ENCODE measurements at places on chromosomes 1 and 21.
A peak's percentile ranks its signal among the peaks of the same experiment; 100 is the strongest.

DNA sequence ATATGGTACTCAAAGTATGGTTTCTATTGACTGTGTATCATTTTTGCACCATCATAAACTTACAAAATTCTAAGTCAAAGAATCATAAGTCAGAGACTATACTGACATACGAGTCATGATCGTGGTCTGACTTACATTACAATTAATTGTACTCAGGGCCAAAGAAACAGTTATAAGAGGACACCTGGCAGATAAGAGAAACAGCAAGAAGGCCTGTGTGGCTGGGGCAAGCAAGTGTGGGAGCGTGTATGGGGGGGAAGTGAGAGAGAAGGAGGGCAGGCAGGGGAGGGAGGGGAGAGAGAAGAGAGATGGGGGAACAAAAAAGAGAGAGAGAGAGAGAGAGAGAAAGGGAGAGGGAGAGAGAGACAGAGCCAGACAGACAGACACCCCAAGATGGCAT, 70.9 kb downstream of the RERE start:
- no peak for DNase-seq

GRCh38 chr1:86155051-86155806, 1.3 kb downstream of the COL24A1 start:
- DNase-seq = no peak

DNA sequence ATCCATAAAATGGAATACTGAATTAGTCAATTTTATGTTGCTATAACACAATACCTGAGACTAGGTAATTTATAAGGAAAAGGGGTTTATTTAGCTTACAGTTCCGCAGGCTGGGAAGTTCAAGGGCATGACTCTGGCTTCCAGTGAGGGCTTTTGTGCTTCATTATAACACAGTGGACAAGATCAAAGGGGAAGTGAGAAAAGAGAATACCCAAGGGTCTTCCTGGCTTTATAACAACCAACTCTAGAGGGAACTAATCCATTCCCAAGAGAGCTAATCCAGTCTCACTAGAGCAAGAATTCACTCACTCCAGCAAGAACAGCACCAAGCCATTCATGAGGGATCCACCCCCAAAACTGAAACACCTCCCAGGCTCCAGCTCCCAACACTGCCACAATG, 3.1 kb downstream of the KIFAP3 start:
- no peak for DNase-seq

- DNase-seq = no peak
These were observed 263.8 kb downstream of the PTPRC start for GRCh38 chr1:198902655-198903054.

GRCh38 chr1:226548256-226549093, at the start of gene STUM:
STUM (plus strand) TSS chr1:226548764; CDS start chr1:226548905, 141 bp downstream.
- DNase-seq = peak; percentile 74

- no peak for DNase-seq
These were observed 160.2 kb downstream of the NTMT2 start for GRCh38 chr1:170305777-170306512.

- DNase-seq = no peak
These were observed 3.7 kb downstream of the NES start for GRCh38 chr1:156673387-156674121.

- no peak for DNase-seq
These were observed 192.1 kb upstream of the VAMP3 start for GRCh38 chr1:7579016-7579415.

DNA sequence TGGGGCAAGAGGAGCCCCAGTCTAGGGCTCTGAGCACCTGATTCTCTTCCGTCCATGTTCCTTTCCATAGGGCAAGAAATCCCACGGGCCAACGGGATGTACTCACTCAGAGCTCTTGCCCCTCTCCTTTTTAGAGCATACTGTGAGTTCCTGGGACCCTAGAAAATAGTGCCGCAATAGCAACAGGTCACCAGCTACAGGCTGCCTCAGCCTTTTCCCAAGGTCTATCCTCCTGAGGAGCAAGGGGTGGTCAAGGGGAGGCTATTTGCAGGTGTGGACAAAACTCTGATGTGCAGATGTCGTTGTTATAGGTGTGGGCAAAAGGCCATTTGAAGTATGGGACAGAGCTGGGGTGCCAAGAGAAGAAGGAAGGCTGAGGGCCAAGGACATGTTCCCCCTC, 1.6 kb upstream of the QSOX1 start:
- DNase-seq = no peak

- peak; percentile 69 for DNase-seq
These were observed 136.2 kb downstream of the NTNG1 start for GRCh38 chr1:107277022-107277421.

GRCh38 chr1:48066936-48067335, 69.8 kb upstream of the TRABD2B start:
- no peak for DNase-seq

DNA sequence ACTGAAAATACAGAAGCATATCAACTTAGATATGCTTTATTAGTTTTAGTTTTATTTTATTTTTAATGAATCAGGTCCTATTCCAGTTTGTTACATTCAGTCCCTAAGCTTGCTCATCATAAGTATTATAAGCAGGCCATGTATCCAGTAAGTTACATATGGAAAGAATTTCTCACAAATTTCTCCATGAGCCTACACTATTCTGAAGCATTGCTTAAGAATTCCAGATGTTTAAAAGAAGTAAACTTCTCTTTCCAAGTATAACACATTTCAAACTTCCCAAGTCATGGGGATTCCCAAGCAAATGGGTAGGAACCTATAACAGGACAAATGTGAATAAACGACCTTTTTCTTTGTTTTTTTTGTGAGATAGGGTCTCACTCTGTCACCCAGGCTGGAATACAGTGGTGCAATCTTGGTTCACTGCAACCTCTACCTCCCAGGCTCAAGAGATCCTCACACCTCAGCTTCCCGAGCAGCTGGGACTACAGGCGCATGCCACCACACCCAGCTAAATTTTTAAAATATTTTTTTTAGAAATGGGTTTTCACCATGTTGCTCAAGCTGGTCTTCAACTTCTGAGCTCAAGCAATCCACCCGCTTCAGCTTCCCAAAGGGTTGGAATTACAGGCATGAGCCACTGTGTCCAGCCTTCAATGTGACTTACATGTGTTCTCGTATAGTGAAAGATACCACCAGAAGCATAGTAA, 39.0 kb downstream of the ST7L start:
- DNase-seq = no peak

DNA sequence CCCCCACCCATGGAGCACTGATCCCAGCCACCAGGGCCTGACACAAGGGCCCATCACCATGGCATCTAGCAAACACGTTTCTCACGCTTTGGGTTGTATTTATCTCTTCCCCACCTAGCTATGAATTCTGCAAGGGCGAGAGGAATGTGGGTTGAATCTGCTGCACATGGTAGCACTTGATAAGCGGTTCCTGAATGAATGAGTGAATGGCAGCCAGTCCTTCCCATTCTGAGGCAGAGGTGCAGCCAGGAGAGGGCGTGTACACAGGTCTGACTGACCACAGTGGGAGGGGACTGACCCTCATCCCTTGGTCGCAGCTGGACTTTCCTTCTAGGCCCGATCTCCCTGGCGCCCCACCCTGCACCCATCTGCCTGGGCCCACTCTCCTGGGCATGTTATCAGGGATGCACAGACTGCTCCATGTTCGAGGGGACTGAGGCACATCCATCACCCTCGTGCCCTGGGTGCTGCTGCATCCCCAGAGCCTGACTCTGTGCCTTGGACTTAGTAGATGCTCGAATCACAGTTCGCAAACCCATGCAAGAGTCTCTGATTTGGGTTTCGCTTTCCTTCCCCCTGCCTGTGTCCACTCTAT, 1.0 kb downstream of the RD3 start:
- DNase-seq = no peak

DNA sequence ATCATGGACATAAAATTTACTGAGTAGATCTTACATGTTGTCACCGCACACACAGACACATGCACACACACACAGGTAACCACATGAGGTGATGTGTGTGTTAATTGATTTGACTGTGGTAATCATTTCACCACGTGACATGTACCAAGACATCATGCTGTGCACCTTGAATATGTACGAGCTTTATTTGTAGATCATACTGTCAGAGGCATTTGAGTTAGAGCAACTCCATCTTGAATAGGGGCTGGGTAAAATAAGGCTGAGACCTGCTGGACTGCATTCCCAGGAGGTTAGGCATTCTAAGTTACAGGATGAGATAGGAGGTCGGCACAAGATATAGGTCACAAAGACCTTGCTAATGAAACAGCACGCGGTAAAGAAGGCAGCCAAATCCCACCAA, 31.7 kb upstream of the TRIM17 start:
- no peak for DNase-seq

DNA sequence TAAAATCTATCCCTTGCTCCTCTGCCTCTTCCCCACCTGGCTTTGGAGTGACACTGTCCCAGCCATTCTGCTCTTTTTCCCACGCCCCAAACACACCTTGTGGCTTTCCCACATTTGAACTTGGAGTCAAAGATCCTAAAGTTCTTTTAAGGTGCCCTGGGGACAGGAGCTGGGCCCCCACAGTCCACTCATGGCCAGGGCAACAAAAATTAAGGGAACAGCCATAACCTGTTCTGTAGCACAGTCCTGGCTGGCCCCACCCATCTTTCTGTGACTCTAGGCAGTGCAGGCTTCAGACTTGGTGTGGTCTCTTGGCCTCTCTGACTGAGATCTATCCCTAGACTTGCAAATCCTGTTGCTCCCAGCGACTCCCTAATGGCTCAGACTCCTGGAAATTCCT, 143.0 kb upstream of the MAGI3 start:
- no peak for DNase-seq

- no peak for DNase-seq
These were observed 3.9 kb upstream of the IL10 start for GRCh38 chr1:206776229-206776628.

DNA sequence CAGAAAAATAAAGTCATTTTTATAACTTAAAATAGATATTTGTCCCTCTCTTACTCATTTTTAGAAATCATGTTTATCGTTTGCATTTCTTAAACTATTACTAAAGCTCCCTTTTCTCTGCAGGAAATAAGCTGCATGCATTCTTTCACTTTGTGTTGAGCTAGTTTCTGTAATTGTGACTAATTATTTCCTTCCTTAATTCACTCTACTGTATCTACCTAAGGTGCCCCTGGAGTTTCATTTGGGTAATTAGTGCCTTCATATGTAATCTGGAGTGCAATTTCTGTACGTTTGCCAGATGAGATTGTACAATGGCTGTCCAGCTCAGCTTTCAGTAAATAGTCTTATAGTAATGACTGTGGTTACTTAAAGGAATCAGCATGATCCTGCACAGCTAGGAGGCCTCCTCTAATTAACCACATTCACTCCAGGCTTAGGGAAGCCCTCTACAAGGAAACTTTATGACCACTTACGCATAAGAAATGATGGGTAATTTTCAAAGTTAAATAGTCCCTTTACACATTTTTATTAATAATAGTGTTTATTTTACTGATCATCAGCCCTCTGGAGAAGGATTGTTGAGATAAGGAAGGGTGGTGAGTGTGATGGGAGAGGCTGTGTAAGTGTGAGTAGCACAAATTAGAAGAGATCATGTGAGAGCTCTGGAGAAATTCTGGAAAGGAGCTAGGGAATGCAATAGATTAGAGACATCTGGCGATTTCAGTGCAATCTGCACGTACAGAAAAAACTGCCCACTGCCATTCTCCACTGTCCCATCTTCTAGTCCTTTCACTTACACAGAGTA, 86.8 kb downstream of the LRRC8C start:
- no peak for DNase-seq

DNA sequence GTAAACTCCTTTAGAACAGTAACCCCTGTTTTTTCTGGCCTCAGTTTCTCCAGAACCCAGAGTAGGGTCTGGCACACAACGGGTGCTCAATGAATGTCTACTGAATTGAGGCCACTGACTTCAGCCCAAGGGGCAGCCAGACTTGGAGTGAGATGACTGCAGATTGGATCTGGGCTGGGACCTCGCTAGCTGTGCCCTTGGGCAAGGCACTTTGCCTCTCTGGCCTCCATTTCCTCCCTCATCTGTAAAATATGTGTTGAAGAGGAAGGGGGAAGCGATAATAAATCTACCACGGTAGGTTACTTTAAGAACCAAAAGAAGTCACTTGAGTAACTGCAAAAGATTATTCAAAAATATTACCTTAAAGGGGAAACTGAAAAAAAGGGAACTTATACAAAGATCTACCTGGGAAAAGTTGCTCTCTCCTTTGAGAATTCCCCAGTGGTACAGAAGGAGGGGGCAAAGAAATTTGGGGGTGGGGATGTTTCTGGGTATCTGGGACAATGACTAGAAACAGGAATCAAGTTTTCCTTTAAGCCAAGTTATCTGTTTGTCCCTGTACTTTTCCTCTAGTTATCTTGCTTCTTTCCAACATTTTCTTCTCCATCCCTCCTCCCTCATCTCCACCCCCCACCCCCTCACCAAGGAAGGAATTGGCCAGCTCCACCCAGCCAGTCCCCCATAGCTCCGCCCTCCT, 394 bp upstream of the GRHL3 start:
- DNase-seq = no peak

GRCh38 chr1:21165076-21165475, 11.6 kb downstream of the EIF4G3 start:
- no peak for DNase-seq

- no peak for DNase-seq
These were observed 3.4 kb upstream of the RGS16 start for GRCh38 chr1:182607566-182607965.

DNA sequence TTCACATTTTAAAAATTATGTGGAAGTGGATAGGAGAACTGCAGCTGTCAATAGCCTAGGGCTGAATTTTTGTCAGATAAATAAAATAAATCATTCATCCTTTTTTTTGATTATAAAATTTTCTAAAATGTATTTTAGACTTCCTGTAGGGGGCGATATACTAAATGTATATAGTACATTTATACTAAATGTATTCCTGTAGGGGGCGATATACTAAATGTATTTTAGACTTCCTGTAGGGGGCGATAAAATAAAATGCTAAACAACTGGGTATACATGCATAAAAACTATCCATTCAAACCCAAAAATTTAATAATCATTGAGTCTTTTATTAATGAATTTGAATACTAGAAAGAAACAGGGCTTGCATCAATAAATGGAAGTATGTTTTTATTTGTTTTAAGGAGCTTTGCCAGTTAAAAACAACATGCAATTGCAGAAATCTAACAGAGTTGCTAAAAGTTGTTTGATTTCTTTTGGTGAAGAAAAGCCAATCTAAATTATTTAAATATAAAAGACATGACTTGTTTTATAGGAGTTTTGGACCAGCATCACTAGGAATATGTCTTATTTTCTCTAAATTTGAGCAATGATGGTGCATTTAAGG, 31.4 kb downstream of the CLCA1 start:
- no peak for DNase-seq

DNA sequence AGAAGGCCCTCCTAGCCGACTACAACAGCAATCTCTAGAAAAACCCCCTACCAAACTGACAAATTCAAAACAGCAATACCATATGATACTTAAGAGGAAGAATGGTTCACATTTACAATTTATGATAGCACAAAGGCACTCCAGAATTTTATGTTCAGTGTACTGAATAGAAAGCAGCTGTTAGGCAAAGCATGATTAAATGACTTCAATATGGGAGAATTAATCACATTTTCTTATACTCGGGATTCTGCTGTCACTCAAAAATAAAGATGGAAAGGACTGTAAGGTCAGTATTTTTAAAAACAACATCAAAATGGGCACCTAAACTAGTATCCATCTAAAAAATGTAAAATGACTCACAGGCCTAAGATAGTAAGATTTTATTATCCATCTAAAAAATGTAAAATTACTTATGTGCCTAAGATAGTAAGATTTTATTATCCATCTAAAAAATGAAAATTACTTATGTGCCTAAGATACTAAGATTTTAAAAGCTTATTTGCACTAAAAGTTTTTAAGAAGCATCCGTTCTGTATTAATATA, 198.5 kb downstream of the SMYD3 start:
- DNase-seq = no peak

- no peak for DNase-seq
These were observed 57.9 kb upstream of the ETS2 start for GRCh38 chr21:38747810-38748209.

GRCh38 chr1:107920561-107920960, 44.4 kb downstream of the VAV3 start:
- DNase-seq = no peak

Data from HEK293T (cell line).